ENCODE measurements at places on chromosomes 1 and 21.

GRCh38 chr1:56707379-56707778 lies 62.3 kb downstream of the PRKAA2 start:
- no peak for DNase-seq

- DNase-seq: no peak
These were observed 6.0 kb upstream of the RGS4 start for GRCh38 chr1:163063143-163063542.

- DNase-seq: peak; percentile 85
These were observed at the start of gene PCP4L1 for GRCh38 chr1:161258439-161259344. Gene PCP4L1, plus strand, starts transcription at chr1:161258745. Its CDS starts 230 bp downstream, at chr1:161258975.

DNA sequence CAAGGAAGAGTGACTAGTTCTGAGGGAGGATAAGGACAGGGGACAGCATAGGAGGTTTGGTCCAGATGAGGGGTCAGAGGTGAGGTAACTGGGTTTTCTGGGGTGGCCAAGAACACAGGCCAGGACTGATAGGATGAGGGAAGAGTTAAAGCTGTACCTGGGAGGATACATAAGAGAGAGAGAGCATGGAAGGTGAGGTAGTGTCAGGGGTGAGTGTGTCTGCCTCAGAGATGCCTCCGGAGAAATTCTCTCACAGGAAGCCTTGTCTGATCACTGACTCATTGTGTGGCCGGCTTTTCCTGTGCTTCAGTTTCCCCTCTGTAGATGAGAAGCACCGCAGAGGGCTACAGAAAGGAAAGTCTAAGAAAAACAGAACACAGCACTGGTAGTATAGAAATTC lies 40.2 kb downstream of the FASLG start:
- no peak for DNase-seq

- no peak for DNase-seq
These were observed 214.7 kb upstream of the NRIP1 start for GRCh38 chr21:15279482-15279881.

DNA sequence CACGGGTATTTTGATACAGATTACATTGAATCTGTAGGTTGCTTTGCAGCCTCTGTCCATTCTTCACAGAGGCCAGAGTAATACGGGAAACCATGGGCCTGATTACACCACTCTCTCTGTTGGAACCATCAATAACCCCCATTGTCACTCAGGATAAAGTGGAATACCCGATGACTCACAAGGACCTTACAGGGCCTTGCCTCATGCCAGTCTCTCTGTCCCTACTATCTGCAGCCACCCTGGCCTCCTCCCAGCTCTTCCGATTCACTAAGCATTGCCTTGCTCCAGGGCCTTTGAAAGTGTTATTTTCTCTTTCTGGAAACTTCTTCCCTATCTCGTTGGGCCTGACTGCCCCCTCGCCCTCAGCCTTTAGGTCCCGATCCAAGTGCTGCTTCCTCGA lies 61.7 kb downstream of the HMGB4 start:
- no peak for DNase-seq

DNA sequence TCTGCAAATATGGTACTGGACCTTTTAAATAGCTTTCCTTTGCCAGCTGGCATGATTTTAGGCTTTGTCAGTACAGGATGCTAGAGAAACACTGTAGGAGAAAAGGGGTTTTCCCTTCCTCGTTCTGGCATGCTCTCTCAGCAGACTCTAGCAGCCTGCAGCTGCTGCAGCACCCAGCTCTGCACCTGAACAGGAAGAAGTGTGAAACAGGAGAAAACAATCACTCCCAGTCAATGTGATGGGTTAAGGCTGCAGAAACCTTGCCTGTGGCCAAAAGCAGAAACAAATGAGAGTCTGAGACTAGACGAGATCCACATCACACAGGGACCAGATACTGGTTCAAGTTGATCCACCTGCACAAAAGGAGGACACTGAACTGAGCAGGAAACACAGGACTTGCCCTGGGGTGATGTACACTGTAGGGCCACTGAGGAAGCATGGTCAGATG lies 21.2 kb downstream of the OVGP1 start:
- DNase-seq: peak; percentile 21

- DNase-seq: no peak
These were observed 40.1 kb upstream of the TMPRSS15 start for GRCh38 chr21:18443701-18444100.

DNA sequence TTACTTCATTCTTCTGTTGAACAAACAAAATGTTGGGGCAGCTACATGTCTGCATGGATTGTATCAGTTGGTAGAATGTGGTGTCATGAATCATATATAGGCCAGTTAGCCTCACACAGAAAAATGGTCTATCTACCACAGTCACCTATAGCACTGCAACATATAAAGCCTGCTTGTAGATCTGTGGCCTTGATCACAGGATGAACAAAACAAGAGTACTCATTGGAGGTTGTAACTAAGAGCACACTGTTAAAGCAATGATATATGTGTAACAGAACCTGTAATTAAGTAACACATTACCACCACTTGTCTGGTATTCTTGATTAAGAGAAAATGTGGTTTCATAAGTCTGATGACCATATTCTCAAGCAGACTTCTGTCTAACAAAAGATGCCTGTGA lies 167.3 kb upstream of the SGIP1 start:
- DNase-seq: no peak

- DNase-seq: no peak
These were observed 4.1 kb downstream of the WNT3A start for GRCh38 chr1:228010921-228011320.
